ENCODE measurements at places on chromosomes 6 and 20. TPM values are rescaled to one million over a fixed set of nuclear protein-coding genes. Genes with fewer than 3 reads are reported as not detected.

TRIM39 gene
- 26.1 TPM for total RNA-seq

RNF217 gene
- 8.9 TPM for total RNA-seq

BPIFB1 gene
- not detected for total RNA-seq

LINC00237 gene
- total RNA-seq: 0.69 TPM

GRIK2 gene
- 2.2 TPM for total RNA-seq

CLPSL2 gene
- total RNA-seq: 1.4 TPM

ZC2HC1B gene
- not detected for total RNA-seq

PHACTR1 gene
- 17.3 TPM for total RNA-seq

MMP24 gene
- 18.8 TPM for total RNA-seq

VWA7 gene
- 1.5 TPM for total RNA-seq

HLA-DPA1 gene
- total RNA-seq: 6.2 TPM

KCNK5 gene
- total RNA-seq: 44.3 TPM

MRAP2 gene
- 4.7 TPM for total RNA-seq

PGK2 gene
- not detected for total RNA-seq

TPMT gene
- total RNA-seq: 17.2 TPM

NMBR gene
- total RNA-seq: not detected

KIAA1755 gene
- not detected for total RNA-seq

EIF2S2 gene
- 142 TPM for total RNA-seq

All from H1 (cell line).